Activated B cell treated with CpG ODN at 0.5 μM for 24 hours (primary cell): ENCODE measurements at places on chromosomes 11 and 22.

- no peak for DNase-seq
These were observed 91.3 kb downstream of the RNF169 start for GRCh38 chr11:74839971-74840370.

GRCh38 chr22:36136475-36136874 lies 24.1 kb downstream of the APOL3 start:
- DNase-seq: no peak

GRCh38 chr11:86938900-86939880 lies 16.0 kb downstream of the FZD4 start:
- no peak for DNase-seq

GRCh38 chr11:84800755-84801346 lies 826.3 kb downstream of the DLG2 start:
- DNase-seq: no peak
